ENCODE measurements at places on chromosomes 4 and X.

- no peak for DNase-seq
These were observed 41.4 kb upstream of the RASSF6 start for GRCh38 chr4:73661646-73662119.

GRCh38 chr4:58042176-58042575, 932.0 kb upstream of the IGFBP7 start:
- no peak for DNase-seq

GRCh38 chr4:120664851-120665250, 257.7 kb downstream of the PRDM5 start:
- no peak for DNase-seq

DNA sequence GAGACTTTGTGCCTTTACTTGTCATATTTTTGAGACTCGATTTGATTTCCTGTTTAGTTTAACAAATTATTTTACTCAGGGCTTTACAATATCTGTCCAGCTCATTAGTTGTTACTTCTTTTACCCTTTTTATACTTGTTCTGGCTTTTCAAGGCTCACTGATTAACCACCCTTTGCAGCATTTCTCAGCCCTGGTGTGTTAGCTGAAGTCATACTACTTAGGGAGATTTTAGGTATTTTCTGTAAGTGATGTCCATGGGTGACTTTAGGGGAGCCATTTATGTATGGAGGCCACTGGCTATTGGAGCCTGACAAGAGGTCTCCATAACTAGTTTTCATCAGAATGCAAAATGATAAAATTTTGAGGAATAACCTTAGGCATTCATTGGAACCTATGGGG, 147.2 kb downstream of the RPA4 start:
- DNase-seq, result no peak

DNA sequence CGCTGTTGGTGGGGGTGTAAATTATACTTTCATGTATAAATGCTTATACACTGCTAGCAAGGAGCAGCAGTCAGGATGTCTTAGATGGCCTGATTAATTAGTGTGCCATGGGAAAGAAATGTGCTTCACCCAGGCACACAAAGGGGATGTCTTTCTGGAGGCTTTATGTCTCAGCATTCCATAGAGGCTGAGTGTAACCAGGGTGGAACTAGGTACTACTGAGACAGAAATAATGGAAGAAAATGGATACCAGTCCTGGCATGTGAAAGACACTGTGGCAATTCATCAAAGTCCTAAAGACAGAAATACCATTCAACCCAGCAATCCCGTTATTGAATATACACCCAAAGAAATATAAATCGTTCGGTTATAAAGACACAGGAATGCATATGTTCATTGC, 52.5 kb downstream of the PF4 start:
- no peak for DNase-seq

GRCh38 chrX:71556036-71556435, 22.2 kb upstream of the GCNA start:
- DNase-seq, result no peak

- no peak for DNase-seq
These were observed 176.0 kb downstream of the BMPR1B start for GRCh38 chr4:94933799-94934198.

DNA sequence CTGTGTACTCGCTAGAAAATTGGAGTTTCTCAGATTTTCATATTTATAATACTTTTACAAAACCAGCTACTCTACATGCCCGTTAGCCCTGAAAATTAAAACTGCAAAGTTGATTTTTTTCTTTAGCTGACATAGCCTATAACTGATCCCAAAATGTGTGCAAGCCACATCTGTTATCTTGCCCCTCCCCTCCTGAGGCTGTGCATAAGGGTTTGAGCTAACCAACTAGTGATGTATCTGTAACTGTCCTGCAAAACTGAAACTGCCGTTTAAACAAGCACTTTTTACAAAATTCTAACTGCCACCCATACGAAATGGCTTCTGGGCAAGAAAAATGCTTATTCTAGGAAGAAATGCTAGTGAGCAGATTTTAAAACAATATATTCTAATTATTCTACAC, 59.1 kb downstream of the EDNRA start:
- no peak for DNase-seq

DNA sequence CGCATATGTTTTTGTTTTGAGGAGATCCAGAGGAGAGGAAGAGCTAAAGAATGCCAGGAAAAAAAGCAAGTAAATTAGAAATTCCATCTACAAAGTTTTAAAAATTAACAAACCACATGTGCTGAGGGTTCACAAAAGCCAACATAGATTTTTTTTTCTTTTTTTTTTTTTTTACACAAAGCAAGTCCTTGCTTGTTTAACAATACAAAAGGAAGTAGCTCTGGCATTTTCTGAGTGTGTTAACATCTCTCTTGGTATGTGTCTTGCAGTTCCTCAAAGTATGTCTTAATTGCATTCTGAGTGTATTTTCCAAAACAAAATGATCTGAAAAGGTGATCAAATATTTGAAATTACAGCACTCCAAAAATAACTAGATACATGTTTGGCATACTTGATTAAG, 1682.7 kb upstream of the AGA start:
- DNase-seq, result no peak

- DNase-seq, result no peak
These were observed 190.8 kb downstream of the HTR2C start for GRCh38 chrX:114774691-114775090.

- no peak for DNase-seq
These were observed 6.8 kb upstream of the MGST2 start for GRCh38 chr4:139658586-139659382.

- no peak for DNase-seq
These were observed 236.7 kb upstream of the MAB21L2 start for GRCh38 chr4:150345207-150345744.

- DNase-seq, result no peak
These were observed 17.1 kb upstream of the ABLIM2 start for GRCh38 chr4:8175686-8176085.

DNA sequence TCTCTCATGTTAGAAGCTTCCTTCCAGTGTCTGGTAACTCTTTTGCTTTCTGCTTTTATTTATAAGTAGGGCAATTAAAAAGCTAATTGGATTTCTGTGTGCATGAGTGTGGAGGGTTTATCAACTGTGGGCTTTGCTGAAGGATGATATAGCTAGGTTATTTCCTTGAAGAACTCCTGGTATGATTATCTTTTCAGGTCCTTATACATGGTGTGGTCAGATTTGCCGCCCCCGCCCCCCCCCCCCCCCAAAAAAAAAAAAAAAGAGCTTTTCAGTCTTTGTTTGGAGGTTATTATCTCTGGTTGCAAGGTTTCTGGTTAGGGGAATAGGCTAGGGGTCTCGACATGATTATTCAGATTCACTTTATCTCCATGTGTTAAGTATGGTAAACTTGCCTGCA, 35.9 kb downstream of the MOB1B start:
- DNase-seq, result no peak

- no peak for DNase-seq
These were observed 337.8 kb downstream of the ARHGAP24 start for GRCh38 chr4:85812776-85813175.

GRCh38 chr4:82918091-82918490, 17.6 kb downstream of the THAP9 start:
- DNase-seq, result no peak

- no peak for DNase-seq
These were observed 859.3 kb downstream of the RPA4 start for GRCh38 chrX:97743014-97743413.

DNA sequence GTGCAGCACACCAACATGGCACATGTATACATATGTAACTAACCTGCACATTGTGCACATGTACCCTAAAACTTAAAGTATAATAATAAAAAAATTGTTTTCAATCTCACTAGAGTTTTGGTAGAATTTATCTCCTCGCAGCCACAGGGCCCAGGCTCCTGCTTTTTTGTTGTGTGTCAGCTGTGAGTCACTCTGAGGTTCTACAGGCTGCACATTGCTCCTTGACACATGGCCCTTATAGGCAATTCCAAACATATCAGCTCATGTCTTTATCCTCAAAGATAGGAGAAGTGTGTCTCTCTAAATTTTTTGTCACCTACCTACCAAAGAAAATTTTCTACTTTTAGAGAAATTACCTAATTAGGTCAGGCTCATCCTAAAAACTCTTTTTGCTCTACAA, 252.1 kb upstream of the ADGRL3 start:
- no peak for DNase-seq

GRCh38 chrX:6468706-6469105, 66.2 kb downstream of the VCX3A start:
- DNase-seq, result no peak

- no peak for DNase-seq
These were observed 23.7 kb downstream of the VGLL1 start for GRCh38 chrX:136555694-136556093.

DNA sequence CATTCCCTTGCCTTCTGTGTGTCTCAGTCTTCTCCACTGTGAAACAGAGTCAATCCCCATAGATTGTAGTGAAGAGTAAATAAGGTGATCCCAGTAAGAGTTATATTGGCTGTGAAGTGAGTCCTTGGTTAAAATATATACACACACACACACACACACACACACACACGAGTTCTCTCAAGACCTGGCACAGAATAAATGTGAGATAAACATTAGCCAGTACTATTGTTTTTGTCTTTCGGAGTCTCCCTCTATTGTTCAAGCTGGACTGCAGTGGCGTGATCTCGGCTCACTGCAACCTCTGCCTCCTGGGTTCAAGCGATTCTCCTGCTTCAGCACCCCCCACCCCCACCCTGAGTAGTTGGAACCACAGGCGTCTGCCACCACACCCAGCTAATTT, 44.8 kb upstream of the FAM156A start:
- no peak for DNase-seq

- no peak for DNase-seq
These were observed 237.5 kb downstream of the PAPSS1 start for GRCh38 chr4:107482546-107482945.

DNA sequence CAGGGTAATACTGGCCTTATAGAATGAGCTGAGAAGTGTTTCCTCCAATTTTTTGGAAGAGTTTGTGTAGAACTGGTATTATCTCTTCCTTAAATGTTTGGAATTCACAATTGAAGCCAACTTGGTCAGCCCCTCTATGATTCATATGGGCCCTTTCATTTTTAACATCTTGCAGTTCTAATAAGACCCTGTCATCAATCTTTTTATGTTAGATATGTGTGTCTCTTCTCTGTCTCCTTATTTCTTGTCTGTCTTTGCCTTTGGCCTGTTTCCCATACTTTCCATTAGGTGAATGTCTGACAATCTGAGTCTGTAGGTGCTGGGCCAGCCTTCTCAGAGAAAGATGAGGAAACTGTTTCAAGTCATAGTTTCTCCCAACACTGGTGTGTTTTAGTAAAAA, 88.7 kb downstream of the SLC16A2 start:
- DNase-seq, result no peak

DNA sequence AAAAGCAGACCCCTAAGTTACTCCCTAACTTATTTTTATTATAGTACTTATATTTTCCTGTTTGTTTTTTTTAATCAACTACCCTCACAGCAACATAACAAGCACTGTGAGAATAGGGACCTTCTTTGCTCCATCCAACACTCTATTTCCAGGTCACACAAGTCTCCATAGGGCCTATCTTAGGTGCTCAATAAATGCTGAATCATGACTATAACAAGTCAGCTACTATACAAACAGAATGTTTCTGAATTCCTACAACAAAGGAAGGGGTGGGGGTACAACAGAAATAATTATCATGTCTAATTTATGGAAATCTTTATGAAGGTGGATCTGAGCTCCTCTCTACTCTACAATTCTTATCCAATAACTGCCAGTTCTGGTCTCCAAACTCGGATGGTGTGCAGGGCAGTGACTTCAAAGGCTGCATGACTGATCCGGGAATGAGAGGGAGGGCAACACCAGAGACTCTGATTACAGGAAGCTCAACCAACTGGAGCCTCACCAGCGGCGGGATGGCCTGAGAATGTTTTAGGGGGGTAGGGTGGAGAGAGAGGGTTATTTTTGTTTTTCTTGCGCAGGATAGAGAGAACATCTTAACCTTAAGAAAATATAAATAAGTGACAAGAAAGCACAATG, 71.1 kb downstream of the HADH start:
- DNase-seq, result no peak

- DNase-seq, result no peak
These were observed 335.0 kb downstream of the BMPR1B start for GRCh38 chr4:95092766-95093165.

GRCh38 chr4:182978152-182978827, 61.1 kb upstream of the DCTD start:
- peak; percentile 57 for DNase-seq

Measured in GM06990 (cell line).